DMS 273 treated with DMSO at 0.1 percent for 48 hours (cell line): ENCODE measurements at places on chromosomes 5 and 9.

DNA sequence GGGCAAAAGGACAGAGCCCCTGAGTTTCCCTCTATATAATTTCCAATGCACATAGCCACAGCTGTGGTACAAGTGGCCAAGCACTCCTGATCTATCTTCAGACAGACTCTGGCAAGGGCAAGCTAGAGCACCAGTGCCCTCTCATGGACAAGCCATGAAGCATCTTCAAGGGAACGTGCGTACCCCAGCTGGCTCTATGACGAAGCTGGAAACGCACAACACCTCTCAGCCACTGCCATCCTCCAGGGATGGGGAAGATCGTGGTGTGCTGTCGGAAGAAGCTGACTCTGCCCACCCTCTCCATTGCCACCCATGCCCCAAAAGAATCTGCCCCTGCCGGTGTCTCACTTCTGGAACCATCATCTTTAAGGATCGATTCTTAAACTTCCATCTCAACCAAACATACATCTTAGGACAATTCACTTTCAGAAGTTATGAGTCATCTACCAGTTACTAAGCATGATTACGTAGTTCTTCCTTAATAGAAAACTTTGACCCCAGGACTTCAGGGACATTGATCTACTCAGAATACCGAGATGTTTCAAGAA is 482.9 kb downstream of the AGTPBP1 start:
- no peak for DNase-seq

- no peak for DNase-seq
Observed at GRCh38 chr5:3157214-3157613, 405.7 kb upstream of the IRX2 start.

DNA sequence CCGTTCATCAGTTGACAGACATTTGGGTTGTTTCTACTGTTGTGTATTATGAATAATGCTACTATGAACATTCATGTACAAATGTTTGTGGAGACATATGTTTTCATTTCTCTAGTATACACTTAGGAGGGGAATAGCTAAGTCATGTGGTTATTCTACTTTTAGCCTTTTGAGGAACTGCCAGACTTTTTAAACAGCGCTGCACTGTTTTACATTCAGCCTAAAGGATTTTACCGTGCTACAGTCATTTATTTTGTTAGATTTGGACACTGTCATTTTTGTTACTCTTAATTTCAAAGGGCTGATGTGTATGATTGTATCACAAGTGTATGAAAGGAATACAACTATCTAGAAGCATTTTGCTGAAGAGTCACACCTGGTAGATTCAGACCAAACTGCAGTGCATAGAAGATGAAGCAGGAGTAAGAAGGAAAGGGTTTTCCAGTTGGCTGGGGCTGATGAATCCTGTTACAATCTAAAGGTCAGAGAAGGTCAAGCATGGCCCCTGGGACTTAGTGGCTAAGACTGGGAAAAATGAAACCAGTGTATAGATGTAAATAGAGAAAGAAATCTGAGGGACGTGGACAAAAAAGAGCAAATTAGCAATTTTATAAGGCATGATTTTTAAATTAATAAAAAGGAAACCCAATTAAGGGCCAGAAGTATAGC is 509.7 kb downstream of the PSAT1 start:
- no peak for DNase-seq

DNA sequence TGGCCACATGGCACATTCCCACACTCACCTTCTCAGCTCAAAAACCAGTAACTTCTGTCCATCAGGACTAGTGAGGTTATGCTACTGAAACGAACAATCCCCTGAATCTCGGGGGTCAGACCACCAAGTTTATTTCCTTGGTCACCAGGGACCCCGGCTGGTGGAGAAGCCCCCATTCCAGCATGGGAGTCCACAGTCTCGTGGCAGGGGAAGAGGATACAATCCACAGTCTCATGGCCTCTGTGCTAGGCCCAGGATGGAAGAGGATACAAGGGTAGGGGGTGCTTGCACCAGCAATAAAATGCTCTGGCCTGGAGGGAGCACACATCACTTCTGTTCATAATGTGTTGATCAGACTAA is 7.4 kb upstream of the CARD19 start:
- no peak for DNase-seq

DNA sequence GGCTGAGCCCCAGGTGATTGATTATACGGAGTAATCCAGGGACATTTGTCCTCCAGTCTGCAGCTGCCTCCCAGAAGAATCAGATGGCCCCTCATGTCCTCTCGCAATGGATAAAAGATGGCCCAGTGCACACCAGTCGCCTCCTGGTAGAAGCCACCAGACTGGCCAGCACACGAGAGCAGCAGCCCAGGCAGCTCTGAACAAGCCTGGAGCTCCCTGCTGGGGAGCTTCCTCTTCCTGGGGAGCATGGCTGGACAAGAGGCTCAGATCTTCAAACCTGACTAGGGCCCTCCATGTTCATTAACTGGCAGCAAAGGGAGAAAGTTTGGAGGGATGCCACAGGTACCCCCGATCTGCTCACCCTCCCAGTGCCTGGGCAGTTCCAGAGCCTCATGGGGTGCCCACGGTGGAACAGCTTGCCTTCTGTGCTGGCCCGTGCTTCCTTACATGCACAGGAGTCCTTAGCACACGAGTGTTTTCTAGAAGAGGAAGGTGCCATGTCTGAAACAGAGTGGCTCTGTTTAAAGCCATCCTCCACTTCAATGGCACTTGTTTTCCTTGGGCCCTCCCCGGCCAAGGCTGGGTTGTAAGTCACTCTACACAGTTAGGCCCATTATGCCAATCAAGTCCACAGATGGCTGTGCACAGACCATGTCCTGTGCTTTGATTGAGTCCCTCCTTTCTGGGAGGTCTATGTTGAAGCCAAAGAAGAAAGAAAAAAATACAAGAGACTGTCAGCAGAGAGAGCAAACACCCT is 75.6 kb downstream of the PRRT1B start:
- no peak for DNase-seq

DNA sequence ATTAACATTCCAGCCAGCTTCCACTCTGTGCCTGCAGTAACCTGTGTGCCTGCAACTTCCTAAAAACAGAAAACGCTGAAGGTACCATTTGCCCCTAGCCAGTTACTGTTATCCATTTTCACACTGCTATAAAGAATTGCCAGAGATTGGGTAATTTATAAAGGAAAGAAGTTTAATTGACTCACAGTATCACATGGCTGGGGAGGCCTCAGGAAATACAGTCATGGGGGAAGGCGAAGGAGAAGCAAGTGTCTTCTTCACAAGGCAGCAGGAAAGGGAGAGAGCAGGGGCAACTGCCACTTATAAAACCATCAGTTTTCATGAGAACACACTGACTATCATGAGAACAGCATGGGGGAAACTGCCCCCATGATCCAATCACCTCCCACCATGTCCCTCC is 31.2 kb downstream of the PTCD2 start:
- no peak for DNase-seq

- DNase-seq, result no peak
Observed at GRCh38 chr9:128497824-128498610, 6.5 kb upstream of the GLE1 start.
